ENCODE measurements at places on chromosomes 11 and 22.

- DNase-seq: no peak
Observed at GRCh38 chr22:46355369-46355995, 20.0 kb downstream of the TRMU start.

- no peak for DNase-seq
Observed at GRCh38 chr11:131327421-131327820, 43.0 kb upstream of the NTM start.

GRCh38 chr11:68191661-68192579 lies 21.2 kb downstream of the KMT5B start:
- DNase-seq: no peak

- DNase-seq: no peak
Observed at GRCh38 chr11:1772270-1773130, 8.8 kb upstream of the CTSD start.

- DNase-seq: no peak
Observed at GRCh38 chr11:128502726-128503125, 84.6 kb downstream of the ETS1 start.

DNA sequence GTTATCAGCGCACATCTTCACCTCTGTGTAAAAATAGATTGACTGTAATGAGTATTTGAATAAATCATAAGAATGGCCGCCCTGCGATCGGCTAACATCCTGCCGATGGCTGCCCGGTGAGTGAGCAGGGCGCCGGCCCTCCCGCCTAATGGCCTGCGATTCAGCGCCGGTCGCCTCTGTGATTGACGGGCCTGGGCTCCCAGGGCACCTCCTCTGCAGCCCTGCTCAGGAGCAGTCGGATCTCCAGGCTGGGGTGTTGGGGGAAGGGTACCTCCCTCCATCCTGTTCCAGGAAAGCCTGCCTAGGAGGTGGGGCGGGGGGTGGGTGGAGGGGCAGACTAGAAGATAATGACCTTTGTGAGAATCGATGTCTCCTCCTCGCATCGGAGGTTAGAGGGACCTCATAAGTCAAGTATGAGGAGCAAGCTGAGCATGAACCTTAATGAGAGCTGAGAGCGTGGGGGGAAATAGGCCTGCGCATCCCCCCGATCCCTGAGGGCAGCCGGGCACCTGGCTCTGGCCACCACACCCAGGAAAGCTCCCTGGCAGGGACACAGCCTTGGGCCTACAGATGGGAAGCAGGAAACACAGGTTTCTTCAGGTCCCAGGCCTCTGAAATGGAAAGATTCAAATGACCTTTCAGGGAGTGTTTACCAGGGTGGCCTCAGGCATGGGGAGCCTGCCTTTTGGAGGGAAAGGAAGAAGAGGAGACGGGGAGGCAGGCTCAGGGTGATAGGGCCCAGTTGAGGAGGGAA lies 71.7 kb downstream of the PKNOX2 start:
- DNase-seq: no peak

DNA sequence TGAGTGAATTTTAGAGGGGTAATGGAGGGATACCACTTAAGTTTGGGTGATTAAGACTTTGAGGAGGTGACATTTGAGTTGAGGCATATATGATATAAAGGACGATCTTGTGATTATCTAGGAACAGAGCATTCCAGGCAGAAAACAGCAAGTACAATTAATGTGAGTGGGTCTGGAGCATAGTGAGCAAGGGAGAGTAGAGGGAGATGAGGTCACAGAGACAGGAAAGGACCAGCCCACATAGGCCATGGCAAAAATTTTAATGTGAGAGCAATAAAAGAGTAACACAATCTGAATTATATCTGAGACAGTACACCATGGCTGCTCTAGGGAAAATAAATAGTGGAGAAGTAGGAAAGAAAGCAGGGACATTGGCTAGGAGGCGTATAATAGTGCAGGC lies 14.5 kb upstream of the HSPA8 start:
- DNase-seq: no peak

- no peak for DNase-seq
Observed at GRCh38 chr22:21919526-21920307, 32.9 kb downstream of the PPM1F start.

- DNase-seq: peak; percentile 56
Observed at GRCh38 chr22:20550851-20551744, 43.7 kb downstream of the MED15 start.

DNA sequence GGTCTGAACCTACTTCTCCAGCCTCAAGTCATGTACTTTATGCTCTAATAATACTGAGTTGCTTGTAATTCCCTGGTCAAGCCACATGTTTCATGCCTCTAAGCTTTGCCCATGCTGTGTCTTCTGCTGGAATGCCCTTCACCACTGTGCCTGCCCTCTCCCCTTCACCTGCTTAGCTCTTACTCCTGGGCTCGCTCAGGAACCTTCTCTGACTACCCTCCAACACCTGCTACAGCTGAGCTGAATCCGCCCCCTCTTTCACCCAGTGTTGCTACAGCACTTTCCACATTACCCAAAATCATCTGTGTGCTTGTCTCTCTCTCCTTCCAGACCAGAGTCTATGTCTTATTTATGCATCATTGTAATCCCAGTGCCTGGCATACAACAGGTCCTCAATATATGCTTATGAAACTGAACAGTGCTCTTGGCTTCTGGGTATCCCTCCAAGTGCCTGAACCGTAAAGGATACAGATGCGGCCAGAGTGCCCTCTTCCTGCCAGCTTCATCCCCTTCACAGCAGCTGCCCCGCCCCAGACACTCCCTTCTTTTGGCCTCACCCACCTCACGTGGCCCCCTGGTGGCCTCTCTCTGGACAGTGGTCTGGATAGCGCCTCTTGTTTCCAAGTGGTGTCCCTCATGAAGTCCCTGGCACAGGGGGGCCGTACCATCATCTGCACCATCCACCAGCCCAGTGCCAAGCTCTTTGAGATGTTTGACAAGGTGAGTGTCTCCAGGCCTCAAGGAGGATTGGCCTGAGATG lies 7.1 kb downstream of the ABCG4 start:
- DNase-seq: no peak

DNA sequence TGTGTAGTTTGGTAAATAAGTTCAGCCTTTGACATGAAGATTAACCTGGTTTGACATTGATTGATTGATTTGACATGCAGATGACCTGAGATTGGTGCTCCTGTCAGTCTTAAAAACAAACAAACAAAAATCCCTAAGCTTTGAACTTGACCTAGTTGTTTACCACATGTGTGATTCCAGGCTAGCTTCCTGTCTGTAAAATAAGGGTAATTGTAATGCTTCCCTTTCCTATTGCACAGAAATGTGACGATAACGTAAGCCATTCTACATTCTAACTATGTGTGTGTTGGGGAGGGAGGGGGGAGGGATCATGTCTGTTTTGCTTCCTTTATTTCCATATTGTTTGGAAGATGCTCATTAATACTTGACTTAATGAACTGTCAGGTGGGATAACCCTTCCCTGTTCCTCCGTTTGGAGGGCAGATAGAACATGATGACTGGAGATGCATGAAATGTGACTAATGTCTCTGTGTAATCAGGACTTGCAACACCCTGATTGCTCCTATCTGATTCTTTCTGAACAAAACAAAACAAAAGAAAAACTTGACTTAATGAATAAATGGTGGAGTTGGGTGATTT lies 106.1 kb upstream of the CLMP start:
- DNase-seq: no peak

GRCh38 chr11:65558930-65559509 lies 861 bp upstream of the LTBP3 start:
- peak; percentile 52 for DNase-seq

GRCh38 chr11:8375932-8376331 lies 112.3 kb upstream of the LMO1 start:
- no peak for DNase-seq

GRCh38 chr22:29167032-29167911 lies 38.4 kb upstream of the EMID1 start:
- no peak for DNase-seq

GRCh38 chr11:119089319-119089718 lies 4.6 kb downstream of the HMBS start:
- DNase-seq: no peak

DNA sequence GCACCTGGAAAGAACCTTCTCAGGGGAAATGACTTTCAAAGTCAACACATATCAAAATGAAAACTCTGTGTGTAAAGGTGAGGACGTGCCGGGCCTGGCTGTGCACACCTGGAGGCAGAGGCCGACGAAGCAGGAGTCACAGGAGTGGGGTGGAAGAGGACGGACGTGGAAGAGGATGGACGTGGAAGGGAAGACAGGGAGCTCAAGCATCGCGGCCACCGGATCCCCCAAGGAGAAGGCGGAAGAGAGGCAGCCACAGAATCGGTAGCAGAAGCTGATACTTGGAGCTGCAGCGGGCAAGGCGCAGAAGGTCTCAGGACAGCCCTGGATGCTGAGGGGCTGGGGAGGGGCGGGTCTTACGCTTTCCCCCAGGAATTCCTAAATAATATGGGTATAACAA lies 519.8 kb downstream of the BRD1 start:
- no peak for DNase-seq

GRCh38 chr22:50282361-50283155 lies 12.4 kb upstream of the MAPK11 start:
- DNase-seq: no peak

- no peak for DNase-seq
Observed at GRCh38 chr11:126545057-126545555, 189.6 kb downstream of the ST3GAL4 start.

- no peak for DNase-seq
Observed at GRCh38 chr22:36901411-36902142, 11.9 kb upstream of the CSF2RB start.

- DNase-seq: no peak
Observed at GRCh38 chr11:13920756-13921155, 41.8 kb upstream of the SPON1 start.

DNA sequence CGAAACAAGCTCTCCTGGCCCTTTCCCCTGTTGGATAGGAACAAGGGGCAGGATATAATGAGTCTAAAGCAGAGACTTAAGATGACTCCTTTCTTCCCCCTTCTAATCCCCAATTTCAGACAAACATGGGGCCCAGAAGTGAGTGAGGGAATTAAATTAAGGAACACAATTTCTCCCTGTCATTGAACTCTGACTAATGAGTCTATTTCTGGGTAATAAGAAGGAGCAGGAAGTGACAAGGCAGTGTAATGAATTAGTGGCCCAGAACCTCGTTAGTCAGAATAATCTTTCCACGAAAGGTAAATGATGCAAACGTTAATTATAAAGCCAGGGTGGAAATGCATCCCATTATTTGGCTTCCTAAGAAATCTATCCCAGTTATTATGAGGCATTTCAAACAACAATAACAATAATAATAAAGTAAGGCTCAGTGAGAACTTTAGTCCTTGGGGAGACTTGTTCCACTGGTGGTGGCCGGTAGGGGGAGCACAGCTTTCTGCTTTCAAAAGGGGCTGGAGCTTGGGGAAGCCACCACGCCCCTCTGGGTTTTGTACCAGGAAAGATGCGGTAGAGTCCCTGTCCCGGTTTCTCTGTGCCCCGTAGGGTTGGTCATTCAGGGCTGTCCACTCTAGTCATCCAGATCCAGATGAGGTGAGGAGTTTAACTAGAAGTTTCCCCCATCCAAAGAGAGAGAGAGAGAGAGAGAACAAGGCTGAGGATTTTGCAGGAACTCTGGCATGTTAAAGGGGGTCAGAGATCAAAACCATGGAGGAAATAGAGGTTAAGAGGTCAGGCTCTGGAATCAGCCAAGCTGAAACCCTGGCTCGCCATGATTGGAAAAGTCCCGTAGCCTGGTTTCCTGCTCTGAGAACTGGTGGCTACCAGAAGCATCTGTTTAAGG lies 298.3 kb downstream of the NTM start:
- DNase-seq: peak; percentile 54

DNA sequence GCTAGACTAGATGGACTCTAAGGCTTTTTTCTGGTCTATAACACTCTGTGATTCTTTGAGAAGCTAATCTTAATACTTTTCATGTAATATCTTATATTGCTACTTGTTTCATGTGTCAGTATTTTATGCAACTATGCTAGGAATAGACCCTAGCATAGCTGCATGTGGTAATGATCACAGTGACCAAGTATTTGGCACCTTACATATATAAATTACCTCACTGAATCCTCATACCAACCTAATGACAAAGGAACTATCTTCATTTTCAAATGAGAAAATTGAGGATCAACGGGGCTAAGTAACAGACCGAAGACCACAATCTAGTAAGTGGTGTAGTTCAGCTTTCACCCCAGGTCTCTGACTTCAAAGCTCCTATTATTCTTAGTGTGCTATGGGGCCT lies 327.3 kb upstream of the PITPNB start:
- no peak for DNase-seq

GRCh38 chr11:13045734-13046133 lies 36.6 kb downstream of the RASSF10 start:
- no peak for DNase-seq

GRCh38 chr11:34601085-34601444 lies 19.8 kb upstream of the EHF start:
- DNase-seq: no peak

DNA sequence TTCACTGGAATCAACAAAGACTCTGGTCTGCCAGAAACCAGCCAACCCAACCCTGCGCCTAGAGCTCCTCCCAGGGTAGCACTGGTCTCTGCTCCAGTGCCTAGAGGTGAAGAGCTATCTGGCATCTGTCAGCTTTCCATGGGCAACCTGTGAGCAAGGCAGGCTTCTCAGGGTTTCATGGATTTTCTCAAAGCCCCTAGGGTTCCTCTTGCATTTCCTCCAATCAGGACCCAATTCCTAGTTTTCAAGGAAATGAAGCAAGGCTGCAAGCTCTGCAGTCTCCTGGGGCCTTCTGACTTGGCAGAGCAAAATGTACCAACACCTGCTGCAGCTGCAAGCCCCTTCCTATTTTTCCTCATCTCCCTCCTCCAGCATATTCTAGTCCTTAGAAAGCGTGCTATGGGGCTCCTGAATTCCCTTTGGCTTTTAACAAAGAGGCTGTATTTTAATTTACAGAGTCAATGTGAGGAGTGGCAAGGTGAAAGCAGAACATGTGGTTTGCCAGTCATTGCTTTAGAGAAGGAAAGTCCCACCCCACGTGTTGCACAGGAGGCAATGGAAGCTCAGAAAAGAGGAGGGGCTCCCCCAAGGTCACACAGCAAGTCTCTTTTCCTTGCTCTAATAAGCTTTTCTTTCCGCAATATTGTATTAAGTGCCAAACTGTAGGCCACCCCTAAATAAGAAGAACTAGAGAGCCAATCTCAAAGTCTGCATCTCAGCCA lies 33.0 kb upstream of the RIC3 start:
- no peak for DNase-seq

DNA sequence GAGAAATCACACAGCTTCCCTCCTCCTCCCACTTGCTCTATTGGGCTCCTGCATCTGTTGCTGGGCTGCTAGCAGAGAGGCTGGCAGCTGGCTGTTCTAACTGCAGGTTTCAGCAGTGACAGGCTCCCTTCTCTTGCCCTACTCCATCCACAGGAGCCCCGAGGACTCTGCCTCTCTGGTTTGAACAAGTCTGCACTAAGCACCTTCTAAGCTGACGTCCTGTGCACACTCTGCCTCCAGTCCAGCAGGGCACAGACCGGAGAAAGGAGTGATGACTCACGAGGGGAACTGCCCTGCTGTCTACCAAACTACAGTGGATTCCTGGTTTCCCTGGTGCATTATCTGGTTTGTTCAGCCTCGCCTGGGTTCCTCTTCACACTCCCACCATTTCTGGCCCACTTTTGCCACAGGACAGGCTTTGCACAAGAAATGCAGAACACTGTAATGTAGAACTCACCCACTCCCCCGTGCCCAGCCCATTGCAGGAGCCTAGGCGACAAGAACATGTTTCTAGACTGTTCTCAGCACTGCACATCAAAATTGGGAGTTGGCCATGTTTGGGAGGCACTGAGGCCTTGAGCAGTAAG lies 26.0 kb downstream of the IL10RA start:
- DNase-seq: no peak

Measured in substantia nigra (tissue), 51 donors.